DMS 273 treated with DMSO at 0.1 percent for 48 hours (cell line): ENCODE measurements at places on chromosomes 12 and 14.
A peak's percentile ranks its signal among the peaks of the same experiment; 100 is the strongest.

- no peak for DNase-seq
These were observed 59.3 kb upstream of the SLC24A4 start for GRCh38 chr14:92263681-92264080.

DNA sequence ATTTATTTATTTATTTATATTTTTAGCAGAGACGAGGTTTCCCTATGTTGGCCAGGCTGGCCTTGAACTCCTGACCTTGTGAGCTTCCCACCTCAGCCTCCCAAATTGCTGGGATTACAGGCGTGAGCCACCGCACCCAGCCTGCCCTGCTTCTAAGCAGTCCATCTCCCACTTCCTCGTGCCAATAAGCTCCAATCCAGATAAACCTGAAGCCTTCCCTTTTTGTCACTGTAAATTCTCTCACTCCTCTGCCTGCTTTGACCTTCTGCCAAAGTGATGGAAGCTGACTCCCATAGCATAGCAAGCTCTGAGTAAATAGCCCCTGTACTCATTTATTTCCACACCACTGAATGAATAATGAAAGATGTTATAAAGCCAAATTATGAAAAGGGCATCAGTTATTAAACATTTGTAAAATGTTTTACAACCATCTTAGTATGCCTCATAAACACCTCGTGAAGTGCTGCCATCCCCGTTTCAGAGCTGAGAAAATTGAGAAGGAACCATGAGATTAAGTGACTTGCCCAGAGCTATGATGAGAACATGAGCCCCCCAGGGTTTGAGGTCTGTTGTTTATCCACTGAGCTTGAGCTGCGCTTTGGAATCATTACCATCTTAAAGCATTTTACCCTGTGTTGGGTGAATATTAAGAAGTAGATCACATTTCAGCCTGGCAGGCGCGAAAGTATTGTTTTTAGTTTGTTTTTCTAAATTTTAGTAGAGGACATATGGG is 30.4 kb downstream of the MANSC1 start:
- peak; percentile 38 for DNase-seq

DNA sequence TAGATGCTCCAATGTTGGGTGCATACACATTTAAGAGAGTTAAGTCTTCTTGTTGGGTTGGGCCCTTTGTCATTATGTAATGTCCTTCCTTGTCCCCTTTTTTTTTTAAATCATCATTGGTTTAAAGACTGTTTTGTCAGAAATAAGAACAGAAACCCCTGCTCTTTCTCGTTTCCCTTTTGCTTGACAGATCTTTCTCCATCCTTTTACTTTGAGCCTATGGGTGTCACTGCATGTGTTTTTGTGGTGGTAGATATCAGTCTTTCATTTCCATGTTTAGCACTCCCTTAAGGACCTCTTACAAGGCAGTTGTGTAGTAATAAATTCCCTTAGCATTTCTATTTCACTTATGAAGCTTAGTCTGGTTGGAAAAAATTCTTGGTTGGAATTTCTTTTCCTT is 47.4 kb downstream of the RTN1 start:
- no peak for DNase-seq

DNA sequence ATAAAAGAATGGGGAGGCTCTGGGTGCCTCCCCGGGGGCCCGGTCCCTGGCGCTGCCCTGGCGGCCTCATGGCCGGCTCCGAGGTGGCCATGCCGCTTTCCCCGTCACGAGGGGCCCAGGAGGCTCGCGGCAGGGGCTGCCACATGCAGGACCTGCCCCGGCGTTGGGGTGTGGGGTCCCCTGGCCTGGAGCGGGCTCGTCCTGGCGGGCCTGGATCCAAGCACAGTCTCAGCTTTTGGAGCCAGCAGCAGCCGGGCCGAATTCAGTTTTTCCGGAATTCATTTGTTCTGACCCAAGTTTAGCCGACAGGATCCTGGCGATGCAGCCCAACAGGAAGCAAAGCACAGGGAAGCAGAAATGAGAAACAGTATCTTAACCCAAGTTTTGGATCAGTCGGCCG is 26.4 kb upstream of the AEBP2 start:
- no peak for DNase-seq

DNA sequence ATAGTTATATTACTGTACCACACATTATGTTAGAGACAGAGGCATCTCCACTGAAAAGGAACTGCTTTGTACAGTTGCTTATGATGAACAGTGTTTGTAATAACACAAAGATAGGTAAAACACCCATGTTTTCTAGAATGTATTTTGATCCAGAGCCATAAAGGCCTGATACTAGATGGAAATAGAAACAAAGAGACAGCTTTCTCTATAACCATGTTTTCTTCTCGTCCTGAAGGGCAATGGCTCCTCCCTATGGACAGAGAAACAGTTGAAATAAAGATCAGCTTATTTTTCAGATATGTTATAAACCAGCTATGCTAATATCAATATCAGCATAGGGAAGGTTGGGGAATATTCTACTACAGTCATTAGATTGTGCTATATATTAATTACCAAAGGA is 109.2 kb downstream of the ATXN7L3B start:
- no peak for DNase-seq

GRCh38 chr14:67943947-67944346 is 124.4 kb downstream of the RAD51B start:
- peak; percentile 75 for DNase-seq

DNA sequence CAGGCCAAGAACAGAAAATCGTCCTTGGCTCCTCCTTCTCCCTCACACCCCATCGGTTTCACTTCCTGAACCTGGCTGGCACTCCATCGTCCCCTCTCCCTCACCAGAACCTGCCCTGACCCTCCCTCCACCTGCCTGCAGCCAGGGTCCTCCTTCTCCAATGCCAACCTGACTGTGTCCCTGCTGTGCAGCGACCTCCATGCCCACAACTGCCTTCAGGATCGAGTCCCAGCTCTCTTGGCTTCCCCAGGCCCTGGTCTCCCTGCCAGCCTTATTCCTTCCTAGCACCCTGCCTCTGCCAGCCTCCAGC is 19.8 kb downstream of the HVCN1 start:
- no peak for DNase-seq

GRCh38 chr14:78202976-78203375 is 32.8 kb downstream of the NRXN3 start:
- DNase-seq: no peak

DNA sequence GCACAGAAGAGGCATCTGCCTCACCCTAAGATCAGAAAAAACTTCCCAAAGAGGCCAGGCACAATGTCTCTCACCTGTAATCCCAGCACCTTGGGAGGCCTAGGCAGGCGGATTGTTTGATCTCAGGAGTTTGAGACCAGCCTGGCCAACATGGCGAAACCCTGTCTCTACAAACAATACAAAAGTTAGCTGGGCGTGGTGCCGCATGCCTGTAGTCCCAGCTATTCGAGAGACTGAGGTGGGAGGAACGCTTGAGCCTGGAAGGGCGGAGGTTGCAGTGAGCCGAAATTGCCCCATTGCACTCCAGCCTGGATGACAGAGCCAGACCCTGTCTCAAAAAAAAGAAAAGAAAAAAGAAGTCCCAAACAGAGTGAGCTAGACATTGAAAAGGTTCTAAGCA is 4.5 kb downstream of the ZBTB1 start:
- DNase-seq: no peak

DNA sequence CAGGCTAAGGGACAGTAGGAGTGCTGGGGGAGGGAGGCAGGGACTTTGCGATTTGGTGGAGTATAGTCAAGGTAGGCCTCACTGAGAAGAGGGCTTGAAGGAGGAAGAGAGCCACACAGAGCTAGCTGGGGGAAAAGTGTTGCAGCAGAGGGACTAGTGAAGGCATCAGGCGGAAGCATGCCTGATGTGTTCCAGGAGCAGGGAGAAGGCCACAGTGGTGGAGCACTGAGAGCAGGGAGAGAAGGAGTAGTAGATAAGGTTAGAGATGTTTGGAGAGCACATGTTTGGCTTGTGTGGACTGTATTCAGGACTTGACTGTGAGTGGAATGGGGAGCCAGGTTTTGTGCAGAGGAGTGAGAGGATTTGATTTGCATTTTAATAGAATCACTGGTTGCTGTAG is 9.0 kb downstream of the FRMD6 start:
- no peak for DNase-seq

DNA sequence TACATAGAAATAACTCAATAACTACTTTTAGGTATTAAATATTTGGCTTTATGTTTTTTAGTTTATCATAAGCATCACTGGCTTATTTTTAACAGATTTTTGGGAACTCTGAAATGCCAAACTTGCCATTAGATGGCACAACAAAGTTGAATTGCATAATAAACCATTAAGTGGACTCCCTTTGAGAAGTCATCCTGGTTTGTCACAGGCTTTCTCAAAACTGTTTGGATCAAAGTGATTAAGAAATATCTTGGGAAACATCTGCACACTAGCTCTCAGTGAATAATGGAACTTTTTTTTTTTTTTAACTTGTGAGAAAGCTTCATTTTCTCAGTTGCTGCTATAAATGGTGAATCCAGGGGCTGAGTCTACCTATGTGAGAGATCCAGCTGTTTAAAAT is 4.3 kb downstream of the SLC16A7 start:
- DNase-seq: no peak

DNA sequence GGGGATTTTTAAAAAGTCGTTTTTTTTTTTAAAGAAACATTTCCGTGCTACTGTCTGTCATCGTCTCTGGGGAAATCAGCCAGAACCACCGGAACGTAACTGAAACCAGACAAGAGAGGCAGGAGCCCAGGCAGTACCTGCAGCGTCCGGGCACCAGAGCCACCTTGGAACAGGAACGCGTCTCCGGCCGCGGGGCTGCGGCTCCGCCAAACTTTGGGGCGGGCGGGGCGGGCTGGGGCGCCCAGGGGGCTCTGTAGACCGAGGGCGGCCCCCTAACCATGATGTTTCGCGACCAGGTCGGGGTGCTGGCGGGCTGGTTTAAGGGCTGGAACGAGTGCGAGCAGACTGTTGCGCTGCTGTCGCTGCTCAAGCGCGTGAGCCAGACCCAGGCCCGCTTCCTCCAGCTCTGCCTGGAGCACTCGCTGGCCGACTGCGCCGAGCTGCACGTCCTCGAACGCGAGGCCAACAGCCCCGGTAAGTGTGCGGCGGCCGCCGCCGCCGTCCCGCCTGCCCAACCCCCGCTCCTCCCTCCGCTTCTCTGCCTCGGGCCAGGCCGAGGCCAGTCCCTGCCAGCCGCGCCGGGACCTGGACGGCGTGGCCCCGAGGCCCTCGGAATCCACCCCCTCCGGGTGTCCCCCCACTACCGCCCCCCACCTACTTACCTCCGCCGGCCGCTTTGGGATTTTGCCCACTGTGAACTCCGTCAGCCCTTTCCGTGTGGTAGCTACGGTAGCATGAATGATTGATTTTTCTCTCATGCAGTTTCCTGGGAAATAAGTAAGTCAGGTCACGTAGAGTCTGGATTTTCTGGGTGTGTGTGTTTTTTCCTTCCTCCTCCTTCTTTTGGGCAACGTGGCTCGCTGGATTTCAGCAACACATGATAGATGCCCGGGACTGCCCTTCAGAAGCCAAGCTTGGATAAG is 972 bp downstream of the SAMD4A start:
- no peak for DNase-seq

GRCh38 chr14:69208666-69209065 is 17.4 kb downstream of the EXD2 start:
- no peak for DNase-seq

DNA sequence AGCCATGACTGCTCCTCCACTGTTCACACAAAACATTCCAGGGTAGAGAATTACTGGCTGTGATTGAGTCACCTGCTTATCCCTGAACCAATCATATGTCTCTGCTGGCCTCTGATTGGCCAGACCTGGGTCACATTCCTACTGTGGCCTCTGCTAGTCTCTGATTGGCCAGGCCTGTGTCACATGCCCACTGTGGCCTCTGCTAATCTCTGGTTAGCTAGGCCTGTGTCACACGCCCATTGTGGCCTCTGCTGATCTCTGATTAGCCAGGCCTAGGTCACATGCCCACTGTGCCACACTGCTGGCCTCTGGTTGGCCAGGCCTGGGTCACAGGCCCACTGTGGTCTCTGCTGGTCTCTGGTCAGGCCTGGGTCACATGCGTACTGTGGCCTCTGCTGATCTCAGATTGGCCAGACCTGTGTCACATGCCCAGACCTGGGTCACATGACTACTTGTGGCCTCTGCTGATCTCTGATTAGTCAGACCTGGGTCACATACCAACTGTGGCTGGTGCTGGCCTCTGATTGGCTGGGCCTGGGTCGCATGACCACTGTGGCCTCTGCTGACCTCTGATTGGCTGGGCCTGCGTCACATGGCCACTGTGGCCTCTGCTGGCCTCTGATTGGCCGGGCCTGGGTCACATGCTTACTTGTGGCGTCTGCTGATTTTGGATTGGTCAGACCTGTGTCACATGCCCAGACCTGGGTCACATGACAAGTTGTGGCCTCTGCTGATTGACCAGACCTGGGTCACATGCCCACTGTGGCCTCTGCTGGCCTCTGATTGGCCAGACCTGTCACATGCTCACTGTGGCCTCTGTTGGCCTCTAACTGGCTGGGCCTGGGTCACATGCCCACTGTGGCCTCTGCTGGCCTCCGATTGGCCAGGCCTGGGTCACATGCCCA is 251.6 kb downstream of the SLC15A4 start:
- DNase-seq: no peak

- no peak for DNase-seq
These were observed 6.2 kb downstream of the IRF2BPL start for GRCh38 chr14:77022236-77022852.

GRCh38 chr14:65281991-65282895 is 130.3 kb upstream of the FUT8 start:
- DNase-seq: no peak

GRCh38 chr14:75011356-75011994 is 8.8 kb downstream of the EIF2B2 start:
- no peak for DNase-seq

- DNase-seq: no peak
These were observed 18.1 kb downstream of the MANSC1 start for GRCh38 chr12:12331896-12332295.

DNA sequence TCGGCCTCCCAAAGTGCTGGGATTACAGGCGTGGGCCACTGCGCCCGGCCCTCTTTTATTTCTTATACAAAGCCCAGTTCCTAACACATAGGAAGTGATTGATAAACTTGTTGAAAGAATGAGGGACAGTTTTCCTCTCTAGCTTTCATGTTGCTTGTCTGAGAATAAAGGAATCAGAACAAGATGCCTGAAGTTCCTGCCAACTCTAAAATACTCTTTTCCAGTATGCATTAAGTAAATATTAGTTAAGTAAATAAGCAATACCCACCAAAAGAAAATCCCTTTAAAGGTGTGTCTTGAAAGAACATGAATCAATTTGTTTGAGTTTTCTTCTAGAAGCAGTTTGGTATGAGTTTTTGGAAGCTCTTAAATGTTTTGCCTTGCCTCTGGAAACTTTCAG is 24.4 kb upstream of the CD27 start:
- no peak for DNase-seq

GRCh38 chr14:99093532-99094517 is 178.2 kb downstream of the BCL11B start:
- DNase-seq: no peak

- DNase-seq: peak; percentile 31
These were observed 227.7 kb downstream of the SLC16A7 start for GRCh38 chr12:59823567-59823966.

GRCh38 chr12:46664761-46665287 is 161.0 kb downstream of the SLC38A4 start:
- DNase-seq: no peak

DNA sequence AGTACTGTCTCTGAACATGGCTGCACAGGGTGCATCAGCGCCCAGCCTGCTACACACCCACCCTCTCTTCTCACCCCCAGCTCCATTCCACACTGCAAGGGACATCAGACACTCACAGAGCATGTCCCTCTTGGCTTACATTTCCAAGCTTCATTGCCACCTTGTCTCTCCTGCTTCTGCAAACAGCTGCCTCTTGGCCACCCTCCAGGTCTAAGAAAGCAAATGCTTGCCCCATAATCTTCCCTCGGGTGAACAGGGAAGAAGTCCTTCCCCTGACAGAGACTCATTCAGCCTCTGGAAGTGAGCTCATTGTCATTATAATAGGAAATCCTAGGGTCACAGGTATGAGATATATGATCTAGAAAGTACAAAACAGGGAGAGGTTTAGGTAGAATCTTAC is 505.2 kb downstream of the RMST start:
- DNase-seq: no peak
